ENCODE measurements at places on chromosomes 2 and 18.

GRCh38 chr2:216327447-216327935, 44.8 kb downstream of the MARCHF4 start:
- no peak for DNase-seq

GRCh38 chr2:98730707-98731040, 258 bp downstream of the MGAT4A start:
- DNase-seq, result peak; percentile 67

DNA sequence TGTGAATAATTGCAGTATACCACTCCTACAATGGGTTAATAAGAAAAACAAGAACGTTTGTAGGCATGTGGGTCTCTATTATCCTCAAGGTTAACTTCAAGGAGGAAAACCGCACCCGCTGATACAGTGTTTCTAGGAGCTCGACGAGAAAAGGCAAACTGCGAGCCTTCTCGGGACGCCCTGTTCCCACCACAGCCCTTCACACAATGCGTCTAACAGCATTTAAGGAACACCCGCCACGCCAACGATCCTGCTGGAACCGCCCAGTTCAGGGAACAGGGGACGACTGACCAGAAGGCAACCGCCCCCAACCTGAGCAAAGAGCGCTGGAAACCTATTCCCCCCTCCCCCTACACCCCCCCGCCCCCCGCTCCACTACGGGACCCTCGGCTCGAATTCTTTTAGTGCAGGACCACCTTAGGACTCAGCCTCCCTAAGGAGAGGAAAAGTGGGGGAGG, 710 bp upstream of the TMSB10 start:
- peak; percentile 82 for DNase-seq

DNA sequence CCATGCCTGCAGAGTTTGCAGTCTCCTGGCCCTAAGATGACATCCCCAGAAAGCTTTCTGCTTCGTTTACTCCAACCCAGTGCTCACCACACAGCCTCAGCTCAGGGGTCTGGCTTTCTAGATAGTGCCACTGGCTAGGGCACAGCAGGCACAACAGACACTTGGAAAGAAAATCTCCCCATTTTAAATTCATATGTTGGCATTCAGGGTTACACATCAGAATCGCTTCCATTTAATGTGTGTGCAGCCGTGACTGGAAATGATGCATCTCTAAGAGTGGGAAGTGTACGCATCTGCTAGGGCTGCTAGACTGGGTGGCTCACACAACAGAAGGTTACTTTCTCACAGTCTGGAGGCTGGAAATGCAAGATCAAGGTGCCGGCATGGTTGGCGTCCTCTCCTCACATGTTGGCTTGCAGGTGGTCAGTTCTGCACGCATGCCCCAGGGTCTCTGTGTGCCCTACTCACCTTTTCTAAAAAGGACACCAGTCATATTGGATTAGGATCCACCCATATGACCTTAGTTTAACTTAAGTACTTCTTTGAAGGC, 329.4 kb upstream of the RAB12 start:
- peak; percentile 49 for DNase-seq

DNA sequence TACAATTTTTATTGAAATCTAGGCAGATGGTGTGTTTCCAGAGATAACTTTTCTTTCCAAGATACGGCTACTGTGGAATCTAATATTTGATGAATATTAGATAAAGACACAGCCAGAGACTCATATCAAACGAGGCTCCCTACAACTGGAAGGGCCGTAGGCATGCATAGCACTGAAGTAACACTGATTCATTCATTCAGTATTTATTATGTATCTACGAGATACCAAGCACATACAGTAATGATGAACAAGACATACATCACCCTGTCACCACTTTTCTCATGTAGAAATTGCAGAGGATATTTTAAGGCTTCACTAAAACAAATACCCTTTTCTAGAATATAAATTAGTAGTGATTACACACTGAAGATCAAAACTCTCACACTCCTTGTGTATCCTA, 74.5 kb downstream of the KCTD18 start:
- no peak for DNase-seq

GRCh38 chr2:68579689-68580088, 63.7 kb upstream of the PROKR1 start:
- no peak for DNase-seq

- peak; percentile 42 for DNase-seq
Observed at GRCh38 chr2:30915486-30915885, 108.2 kb upstream of the CAPN13 start.

DNA sequence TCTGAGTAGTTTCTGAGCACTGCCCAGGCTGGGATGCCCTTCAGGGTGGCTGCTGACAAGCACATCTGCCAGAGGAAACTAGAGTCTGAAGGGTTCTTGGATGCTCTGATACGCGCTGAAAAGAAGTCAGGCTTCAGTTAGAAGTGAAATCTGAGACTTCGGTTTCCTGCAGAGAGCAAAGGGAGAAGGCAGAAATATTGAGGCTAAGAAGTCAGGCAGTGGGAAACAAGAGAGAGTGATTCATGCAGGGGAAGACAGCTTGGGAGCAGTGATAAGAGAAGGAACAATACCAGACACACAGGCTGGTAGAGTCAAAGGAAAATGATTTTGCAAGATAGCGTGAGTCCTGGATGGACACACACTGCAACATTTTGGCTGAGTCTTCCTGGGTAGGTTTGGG, 51.0 kb upstream of the BOD1L2 start:
- DNase-seq, result no peak

- peak; percentile 90 for DNase-seq
Observed at GRCh38 chr2:202035089-202035940, 1.7 kb downstream of the FZD7 start.

DNA sequence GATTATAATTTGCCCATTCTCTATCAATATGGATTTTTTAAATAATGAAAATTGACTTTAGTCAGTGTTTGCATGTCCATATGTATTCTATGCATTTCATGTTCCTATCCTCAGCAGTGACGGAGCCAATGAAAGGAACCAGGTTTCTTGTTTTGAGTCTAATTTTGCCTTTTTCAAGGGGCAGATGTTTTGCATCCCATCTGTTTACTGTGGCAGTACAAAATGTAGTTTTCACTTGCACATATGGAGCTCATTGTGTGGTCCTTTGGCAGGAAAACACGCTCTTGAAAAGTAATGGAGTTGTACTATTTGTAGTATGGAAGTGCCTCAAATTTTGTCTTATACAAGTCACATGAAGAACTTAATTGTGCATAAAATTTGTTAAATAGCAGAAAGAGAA, 127.8 kb downstream of the AGPS start:
- DNase-seq, result no peak

DNA sequence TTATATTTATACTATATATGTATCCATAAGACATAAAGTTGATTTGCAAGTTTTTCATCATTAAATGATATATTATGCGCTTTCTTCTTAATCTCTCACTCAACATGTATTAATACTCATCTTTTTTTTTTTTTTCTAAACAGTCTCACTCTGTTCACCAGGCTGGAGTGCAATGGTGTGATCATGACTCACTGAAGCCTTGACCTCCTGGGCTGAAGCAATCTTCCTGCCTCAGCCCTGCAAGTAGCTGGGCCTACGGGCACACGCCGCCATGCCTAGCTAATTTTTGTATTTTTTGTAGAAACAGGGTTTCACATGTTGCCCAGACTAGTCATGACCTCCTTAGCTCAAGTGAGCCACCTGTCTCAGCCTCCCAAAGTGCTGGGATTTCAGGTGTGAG, 51.4 kb upstream of the MAP4K3 start:
- DNase-seq, result no peak

GRCh38 chr2:184654945-184655344, 56.6 kb downstream of the ZNF804A start:
- no peak for DNase-seq

GRCh38 chr18:74316257-74317170, 875 bp downstream of the C18orf63 start:
- peak; percentile 52 for DNase-seq

DNA sequence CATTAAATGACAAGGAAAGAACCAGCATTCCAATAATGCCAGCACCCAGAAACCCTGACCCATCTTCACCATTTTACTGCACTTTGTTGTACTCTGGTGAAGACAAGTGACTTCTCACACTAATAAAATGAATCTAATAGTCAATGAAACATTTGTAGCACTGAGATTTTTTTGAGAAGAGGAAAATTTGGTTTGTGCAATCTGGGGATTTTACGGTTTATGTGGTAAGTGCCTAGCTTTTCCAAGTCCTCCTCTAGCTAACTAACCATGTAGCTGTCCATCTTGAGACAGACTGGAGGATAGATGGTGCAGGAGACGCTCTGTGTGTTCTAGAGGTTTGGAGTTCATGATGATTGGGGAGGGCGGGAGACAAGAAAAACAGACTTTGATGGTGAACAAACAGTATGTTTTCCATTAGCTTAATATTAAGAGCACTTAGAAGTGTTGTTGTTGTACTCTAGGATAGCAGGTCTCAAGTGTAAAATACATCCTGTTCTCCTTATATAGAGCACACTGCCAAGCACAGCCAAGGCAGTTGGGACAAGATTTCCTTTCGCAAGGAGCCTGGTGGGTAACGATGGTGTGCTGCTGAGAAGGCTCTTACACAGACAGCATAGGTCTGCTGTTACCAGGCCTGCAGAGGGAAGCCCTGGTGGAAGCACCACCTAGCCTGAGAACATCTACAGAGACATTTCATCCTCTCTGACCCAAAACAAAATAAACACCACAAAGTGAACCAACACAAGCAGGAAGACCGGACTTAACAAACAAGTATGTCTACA, 83.7 kb downstream of the BCL11A start:
- DNase-seq, result no peak

DNA sequence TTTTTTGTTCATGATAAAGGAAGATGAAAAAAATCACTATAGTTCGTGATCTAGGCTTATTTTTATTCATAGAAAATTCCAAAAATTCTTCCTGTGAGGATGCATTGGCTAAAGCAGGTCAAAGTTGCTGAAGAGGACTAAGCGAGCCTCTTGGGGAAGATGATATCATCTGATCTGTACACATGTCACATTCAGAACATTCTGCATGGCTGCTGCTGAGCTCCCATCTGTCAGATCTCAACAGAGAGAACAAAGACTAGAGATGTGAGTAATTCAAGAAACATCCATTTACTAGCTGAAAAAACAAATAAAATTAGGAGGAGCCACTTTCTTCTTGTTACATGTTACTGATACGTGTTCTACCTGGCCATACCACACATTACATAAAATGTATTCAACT, 518.6 kb upstream of the FSIP2 start:
- DNase-seq, result peak; percentile 88

DNA sequence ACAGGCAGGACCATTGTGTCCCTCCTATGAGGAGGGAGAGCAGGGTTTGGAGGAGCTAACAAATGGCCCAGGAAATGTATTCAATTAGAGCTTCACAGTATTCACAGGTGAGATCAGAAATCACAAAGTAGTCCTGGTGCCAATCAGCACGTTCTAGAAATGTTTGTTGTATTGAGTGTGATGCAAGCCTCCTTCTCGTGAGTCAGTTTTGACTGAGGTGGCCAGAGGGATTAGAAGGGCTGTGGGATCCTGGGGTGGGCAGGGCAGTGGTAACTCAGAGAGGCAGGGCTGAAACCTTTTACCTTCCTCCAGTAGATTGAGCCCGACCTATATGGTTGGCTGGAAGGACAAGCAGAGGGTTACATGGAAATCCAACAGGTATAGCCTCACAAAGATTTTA, 95.0 kb downstream of the BOD1L2 start:
- no peak for DNase-seq

- DNase-seq, result no peak
Observed at GRCh38 chr2:57465967-57466366, 580.6 kb upstream of the VRK2 start.

GRCh38 chr2:198700319-198700718, 757.4 kb downstream of the SATB2 start:
- peak; percentile 73 for DNase-seq

DNA sequence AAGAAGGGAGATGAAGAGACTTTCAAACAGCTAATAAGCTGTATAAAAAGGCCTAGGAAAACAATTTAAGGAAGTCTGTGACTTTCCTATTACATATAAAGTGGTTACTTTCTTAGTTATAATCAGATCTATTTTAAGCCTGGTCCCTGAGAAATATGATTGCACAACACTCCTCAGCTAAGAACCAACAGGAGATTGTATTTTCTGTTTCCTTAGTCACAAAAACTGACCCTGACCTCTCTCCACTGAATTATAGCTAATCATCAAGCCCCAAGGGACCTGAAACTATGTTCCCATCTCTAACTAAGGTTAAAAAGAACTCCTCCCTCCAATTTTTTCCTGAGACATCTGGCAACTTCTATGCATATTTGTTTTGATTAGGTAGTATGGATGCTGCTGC, 106.9 kb downstream of the ROCK1 start:
- DNase-seq, result no peak

- DNase-seq, result no peak
Observed at GRCh38 chr18:840023-840408, 28.0 kb upstream of the YES1 start.

DNA sequence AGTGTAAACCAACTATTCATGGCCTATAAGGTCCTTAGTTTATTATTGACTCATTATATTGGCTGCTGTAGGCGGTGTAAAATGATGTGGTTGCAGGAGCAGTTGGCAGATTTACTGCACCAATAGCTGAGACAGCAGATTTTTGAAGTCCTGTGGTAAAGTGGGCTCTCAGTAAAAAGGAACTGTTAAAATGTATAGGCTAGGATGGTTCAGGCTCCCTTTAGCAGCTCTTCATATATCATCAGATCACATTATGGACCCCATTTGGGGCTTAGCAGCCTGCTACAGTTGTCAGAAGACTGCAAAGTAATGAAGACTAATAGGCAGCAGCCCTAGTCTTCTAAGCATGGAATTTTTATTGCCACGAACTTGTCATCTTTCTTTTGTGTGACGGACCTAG, 27.8 kb downstream of the MTX2 start:
- DNase-seq, result peak; percentile 69

DNA sequence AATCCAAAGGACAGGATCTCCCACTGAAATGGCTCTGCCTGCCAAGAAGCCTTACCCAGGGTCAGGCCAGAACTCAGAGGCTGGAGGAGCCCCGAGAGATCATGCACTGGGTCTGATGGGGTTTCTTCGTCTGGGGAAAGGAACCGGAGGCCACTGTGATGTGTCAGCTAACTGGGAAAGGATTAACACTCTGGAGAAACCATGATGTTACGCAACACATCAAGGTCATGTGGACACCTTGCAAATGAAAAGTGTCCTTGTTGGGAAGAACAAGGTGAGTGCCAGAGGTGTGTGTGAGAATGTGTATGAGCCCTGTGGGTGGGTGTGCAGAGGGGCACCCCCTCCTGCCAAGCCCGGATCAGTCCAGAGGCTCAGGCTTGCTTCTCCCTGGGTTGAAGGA, 86.9 kb downstream of the CRACDL start:
- DNase-seq, result no peak

Measured in eye (tissue), 1 donor.